ENCODE measurements at places on chromosomes 2 and 18.

- DNase-seq = no peak
These were observed 48.2 kb downstream of the ACKR3 start for GRCh38 chr2:236617796-236618195.

DNA sequence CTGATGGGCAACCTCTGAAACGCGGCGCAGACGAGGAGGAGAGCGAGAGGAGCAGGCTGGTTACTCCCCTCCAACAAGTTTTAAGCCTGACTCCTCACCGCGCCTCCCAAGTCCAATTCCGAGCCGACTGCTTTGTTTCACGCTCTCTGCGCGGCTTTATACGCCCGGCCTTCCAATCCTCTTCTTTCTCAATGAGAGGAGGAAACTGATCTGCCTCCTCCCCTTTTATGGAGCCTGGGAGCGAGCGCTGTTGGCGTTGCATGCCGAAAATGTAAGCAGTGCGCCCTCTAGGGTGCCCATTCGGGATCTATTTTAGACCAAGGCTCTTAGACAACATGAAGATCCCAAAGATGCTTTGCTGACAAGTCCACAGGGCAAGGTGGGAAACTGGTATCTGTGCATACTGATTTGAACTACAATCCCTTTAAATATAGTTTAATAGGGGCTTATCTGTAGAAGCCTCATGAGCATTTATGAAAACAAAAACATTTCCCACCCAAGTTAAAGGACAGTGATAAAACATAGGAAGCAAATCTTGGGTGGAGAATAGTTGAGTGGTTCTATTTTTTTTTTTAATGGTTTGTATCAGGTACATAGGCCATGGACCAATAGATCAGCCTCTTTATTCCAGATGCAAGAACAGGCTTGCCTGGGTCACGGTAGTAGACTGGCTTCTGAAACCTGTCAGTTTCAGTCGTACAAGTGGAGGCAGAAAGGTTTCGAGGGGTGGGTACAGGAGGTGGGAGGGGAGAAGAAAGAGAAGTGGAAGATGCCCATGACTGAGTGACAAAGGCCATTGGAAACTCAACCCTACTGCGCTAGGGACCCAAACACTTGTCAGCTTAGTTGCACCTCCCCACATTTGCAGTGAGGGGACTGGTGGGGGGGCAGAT is at the start of gene RND3:
TSS of gene RND3 (minus strand) at position 131 of the 893 bp plus-strand sequence. CDS start 250 bp downstream, outside the sequence.
- DNase-seq = peak; percentile 100

DNA sequence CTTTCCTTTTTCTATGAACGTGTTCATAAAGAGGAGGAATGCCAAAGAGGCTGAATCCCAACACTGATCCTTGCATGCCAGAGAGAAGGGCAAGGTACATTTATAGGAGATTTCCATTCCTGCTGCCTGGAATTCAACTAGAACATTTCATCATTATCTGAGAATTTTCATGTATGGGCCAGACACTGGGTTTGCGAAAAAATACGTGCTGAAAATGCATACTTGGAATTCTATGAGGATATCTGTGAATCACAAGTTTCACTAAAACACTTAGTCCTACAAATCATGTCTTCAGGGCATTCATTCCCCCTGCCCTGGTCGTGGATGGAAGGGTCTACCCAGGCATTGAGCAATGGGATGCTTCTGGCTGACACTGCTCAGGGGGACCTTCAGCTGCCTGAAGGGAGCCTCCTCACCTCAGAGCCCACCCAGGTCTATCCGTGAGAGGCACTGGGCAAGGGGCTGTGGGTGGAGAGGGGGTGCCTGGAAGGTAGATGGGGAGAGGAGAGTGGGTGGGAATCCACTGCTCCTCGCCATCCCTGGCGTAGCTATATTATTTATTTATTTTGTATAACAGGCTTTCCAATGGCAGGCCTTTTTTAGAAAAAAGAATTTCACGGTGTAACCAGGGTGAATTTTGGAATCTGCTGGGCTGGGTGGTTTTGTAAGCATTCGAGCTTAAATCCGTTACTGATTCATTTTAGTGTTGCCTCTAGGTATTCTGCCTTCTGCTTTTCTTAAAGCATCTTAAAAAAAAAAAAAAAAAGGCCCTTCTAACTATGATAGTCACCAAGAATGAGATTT is 560.6 kb upstream of the ID2 start:
- no peak for DNase-seq

DNA sequence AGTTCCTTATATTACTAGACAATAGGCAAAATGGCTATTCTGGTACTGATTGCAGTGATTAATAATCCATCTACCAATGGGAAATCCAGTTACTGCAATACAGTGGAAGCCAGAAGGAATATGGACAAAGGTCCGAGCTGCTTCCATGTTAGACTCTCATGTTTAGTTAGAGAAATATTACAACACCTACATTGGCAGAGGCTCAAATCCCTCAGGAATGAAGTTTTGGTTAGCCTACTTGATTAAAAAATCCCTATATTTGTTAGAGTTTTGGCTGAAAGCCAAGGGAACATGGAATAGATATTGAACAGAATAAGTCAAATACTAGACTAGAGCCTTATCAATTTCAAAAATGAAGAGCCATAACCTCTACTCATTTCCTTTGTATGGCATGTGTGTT is 48.5 kb downstream of the ARL6IP6 start:
- no peak for DNase-seq

DNA sequence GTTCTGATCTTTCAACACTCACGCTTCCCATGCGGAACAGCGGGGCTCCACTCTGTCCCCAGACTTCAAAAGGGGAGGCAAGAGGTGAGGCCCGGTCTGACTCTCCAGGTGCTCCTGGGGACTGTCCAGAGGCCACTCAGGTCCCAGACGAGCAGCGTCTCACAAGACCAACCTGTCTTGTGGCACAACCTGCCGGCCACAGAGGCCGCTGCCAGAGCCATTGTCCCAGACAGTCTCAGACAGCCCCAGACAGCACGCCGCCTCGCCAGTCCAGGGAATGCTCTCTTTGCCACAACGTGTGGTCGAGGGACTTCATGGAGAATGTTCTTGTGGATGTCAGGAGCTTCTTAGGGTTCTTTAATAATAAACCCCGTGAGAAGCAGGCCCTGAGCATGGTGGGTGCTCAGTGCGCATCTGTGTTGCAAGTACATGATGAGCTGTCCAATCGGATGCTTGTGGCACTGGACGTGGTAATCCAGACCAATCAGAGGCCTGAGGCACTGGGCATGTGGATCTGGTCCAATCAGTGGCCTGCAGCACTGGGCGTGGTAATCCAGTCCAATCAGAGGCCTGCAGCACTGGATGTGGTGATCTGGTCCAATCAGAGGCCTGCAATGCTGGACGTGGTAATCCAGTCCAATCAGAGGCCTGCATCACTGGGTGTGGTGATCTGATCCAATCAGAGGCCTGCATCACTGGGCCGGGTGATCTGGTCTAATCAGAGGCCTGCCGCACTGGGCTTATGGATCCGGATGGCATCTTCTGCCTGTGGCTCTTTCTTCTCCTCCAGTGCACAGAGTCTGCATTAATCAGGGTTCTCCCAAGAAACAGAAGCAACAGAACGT is 76.4 kb downstream of the TMEM18 start:
- no peak for DNase-seq

DNA sequence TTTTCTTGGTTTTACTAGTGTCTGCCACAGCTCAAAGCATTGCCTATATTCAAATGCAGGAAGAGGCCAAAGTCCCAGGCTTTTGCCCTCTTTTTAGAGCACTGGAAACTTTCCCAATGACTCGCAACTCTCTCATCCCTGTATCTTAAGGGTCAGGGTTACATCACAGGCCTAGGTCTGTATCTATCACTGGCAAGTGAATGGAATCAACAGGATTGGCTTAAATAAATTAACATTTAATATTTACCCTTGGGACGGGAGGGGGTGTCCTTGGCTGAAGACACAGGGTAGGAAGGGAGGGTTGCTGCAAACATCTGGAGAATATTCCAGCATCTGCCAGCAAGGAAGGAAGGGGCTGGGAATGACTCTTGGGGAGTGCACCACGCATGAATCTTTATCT is 242.6 kb downstream of the SLC4A3 start:
- no peak for DNase-seq

- DNase-seq = no peak
These were observed 168.0 kb downstream of the RPIA start for GRCh38 chr2:88859461-88859860.

DNA sequence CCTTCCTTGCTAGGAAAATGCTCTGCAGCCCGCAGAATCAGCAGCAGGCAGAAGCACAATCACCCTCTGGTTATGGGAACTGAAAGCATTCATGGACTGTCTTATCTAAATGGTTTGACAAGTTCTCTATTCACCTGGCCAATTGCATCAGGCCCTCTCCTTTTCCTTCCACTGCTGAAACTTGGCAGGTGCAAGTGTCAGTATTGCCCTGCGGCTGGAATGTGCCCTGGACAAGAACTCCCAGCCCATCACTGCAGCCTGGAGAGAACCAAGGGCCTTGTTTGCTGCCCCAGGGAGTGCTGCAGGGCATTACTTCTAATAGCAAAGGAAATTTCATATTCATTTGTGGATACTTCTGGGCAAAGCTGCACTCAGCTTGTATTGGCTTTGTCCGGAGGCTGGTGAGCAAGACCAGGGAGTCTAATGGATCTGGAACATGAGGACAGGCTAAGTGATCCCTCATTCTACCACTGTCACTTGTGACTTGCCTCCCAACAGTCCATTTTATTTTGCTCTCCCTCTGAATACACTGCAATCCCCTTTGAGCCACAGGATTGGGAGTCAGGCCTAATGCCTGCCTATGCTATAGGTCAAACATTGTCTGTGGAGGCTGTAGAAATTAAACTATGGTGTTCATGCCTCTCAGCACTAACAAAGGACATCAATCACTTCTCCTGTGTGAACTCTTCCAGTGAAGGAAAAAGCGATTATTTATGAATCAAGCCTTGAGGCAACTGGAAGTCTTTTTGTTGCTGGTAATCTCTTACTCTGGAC is 116.9 kb downstream of the LYPD6B start:
- no peak for DNase-seq

DNA sequence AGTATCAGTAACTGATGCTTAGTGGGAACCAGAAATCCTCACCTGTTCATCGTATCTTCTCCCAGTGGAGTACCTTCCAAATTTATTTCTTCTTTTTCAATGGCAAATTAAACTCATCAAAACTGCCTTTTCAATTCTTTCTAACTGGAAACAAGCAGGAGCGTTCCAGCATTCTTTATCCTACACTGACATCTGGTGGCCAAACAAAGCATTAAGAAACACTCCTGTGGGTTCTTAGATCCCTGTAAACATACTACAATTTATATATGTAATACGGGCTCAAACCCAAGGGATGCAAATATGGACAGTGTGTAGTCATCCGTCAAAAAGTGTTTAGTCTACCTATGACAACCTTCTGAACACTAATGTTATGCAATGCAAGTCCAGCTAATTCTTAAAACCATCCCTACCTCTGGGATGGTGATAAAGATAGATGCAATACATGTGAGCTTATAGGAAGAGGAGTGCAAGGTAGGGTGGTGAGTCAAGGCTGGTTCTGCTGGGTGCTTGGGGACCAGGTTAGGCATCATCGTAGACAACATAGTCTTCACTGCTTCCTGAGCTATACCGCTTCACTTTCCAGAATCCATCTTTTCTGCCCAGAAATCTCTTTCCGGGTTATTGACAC is 375.0 kb downstream of the CTNNA2 start:
- peak; percentile 84 for DNase-seq
